ENCODE measurements at places on chromosomes 6 and 20.

GRCh38 chr6:56399250-56399671 is 151.9 kb upstream of the COL21A1 start:
- DNase-seq, result no peak

DNA sequence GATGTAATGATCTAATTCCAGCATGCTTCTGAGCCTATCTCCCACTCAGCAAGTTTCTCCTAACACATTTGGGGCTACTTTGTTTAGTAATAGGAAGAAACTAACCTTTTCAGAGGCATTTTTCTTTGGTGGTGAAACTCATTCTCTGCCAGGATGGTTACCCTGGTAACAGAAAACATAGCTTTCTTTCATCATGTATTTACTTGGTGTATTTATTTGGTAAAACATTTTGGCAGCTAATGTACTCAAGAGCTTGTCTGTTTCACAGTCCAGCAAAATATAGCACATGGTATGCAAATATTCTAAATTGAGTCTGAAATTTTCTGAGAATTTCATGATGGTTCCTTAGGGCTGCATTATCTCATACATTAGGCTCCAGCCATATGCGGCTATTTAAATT is 100.0 kb downstream of the SLC35B3 start:
- no peak for DNase-seq

- DNase-seq, result no peak
Measured at GRCh38 chr20:1206366-1207148, 3.3 kb downstream of the C20orf202 start.

DNA sequence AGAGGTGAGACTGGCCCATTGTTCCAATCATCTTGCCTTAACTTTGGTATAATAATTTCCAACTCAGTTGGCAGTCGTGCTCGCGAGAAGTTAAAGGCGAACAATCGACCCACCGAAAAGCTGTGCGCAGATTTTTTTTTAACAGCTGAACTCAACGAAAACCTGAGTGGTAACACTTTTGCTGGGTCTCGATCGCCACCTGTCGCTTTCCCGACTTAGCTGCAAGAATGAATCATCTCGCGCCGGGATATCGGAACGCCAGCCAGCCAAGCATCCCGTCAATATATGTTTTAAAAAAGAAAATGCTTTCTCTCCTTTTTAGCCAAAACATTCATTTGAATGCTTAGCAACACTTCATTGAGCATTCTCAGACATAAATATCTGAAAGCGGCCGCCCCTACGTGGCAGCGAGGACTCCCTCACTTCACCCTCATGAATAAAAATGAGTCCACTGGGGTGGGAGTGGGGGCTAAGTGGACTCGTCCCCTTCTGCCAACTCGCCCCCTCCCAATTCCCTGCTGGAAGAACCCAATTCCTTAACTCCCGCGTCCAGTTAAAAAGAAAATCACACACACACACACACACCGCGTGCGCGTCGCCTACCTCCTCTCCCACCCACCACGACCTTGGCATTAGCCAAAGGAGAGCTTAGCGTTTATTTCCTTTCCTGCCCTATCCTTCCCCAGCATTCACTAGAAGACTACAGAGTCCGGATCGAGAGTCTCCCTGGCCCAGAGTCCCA is 1.5 kb downstream of the COL12A1 start:
- DNase-seq, result no peak

GRCh38 chr20:43579861-43580793 is 10.6 kb upstream of the IFT52 start:
- DNase-seq, result no peak

- no peak for DNase-seq
Measured at GRCh38 chr6:12233693-12234571, 56.2 kb upstream of the EDN1 start.

DNA sequence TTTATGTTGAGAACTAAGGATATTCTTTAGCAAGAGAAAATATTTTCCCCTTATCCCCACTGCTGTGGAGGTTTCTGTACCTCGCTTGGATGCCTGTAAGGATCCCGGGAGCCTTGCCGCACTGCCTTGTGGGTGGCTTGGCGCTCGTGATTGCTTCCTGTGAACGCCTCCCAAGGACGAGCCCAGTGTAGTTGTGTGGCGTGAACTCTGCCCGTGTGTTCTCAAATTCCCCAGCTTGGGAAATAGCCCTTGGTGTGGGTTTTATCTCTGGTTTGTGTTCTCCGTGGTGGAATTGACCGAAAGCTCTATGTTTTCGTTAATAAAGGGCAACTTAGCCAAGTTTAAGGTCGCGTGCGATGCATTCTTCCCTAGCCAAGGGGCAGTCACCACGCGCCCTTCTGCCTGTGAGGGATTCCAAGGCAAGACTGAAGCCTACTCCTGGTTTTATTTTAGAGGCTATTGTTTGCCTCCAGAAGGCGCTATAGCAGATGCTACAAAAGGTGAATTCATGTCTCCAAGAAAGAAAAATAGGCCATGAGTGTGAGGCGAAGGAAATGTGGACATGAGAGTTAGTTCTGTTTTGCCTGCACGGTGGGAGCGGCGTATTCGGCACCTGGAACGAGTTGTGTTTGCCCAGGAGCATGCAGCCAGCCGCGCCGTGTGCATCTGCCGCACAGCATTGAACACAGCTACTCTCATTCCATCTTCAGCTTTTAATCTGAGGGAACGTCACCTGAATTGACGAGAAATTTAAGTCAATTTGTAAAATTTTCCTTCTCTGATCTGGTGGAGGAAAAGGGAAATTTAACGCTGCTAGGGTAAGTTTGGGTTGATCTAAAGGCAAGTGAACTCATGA is 40.3 kb upstream of the IRF4 start:
- no peak for DNase-seq

DNA sequence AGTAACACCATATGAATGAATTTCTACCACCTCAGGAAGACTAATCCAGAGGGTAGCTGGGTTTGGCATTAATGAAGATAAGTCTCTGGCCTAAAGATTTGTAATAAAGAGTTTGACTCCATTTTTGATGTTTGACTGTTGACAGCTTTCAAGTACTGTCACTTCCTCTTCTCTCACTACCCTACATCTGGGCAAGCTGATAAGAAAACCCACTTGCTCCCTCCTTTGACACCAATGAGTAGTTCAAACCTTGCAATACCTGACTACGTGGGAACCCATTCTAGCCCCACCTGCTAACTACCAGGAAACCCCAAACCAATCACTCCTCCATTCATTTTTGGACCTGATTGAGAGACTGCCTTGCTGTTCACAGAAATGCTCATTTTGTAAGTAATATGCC is 621.5 kb downstream of the TENT5A start:
- no peak for DNase-seq

DNA sequence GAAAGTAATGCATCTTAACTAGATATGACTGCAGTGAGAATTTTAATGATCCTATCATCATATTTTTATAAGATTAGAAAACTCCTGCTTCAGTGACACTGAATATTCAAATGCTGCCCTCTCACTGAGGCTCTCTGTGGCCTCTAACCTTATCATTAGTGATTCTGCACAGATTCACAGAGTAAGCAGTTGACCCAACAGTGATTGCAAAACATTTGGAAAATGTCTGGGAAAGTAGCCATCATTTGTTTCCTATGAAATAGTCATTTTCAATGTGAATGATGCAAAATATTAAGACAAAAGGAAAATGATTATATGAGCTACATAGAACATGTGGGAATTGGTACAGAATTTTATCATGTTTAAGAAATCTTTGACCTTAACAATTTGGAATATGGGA is 210.3 kb downstream of the TBX18 start:
- DNase-seq, result no peak

- DNase-seq, result no peak
Measured at GRCh38 chr20:21357844-21358243, 39.5 kb downstream of the NKX2-4 start.

DNA sequence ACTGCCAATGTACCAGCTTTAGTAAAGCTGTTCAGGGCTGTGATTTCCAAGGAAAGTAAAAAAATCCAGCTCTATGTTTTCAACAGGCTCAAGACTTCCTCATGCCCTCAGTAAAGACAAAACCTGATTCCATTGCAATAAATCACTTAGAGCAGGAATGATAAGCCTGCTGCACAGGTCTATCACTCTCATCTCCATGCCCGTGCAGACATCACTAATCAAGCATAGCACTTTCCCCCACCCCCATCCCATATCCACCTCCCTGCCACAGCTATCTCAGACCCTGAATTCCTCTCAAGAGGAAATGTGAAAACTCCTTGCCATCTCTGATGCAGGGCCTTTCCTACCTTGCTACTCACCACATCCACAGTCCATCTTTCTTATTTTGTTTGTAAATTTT is 554.9 kb downstream of the MAFB start:
- DNase-seq, result no peak

DNA sequence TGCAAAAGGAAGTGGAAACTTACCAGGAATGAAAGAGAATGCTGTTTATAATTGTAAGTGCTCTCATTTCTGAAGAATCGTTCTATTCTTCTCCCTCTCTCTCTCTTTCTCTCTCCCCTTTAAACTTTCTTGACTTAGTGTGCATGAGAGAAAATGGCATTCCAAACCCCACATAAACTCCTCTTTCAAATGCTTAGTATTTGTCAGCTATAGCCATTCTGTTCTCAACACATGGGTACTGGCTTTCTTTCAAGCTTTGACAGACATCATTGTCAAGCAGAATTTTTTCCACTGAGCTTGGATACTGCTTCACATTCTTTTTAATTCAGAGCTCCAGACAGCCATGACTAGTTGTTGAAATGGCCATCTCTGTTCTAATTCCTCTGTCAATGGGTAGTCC is 51.1 kb upstream of the PREP start:
- DNase-seq, result no peak

DNA sequence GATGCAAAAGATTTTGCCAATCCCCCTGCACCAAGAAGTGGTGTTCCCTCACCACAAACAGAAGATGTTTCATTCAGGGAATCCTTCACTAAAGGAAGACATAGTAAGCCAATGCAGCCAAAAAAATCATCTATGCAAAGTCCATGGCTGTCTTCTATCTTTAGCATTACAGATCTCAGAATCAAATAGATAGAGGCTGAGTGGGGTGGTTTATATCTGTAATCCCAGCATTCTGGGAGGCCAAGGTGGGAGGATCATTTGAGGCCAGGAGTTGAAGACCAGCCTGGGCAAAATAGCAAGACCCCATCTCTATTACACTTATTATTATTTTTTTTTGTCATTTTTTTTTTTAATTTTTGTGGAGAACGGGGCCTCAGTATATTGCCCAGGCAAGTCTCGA is 32.9 kb upstream of the ZNF217 start:
- no peak for DNase-seq

GRCh38 chr20:36824142-36824940 is 50.8 kb upstream of the DSN1 start:
- no peak for DNase-seq

DNA sequence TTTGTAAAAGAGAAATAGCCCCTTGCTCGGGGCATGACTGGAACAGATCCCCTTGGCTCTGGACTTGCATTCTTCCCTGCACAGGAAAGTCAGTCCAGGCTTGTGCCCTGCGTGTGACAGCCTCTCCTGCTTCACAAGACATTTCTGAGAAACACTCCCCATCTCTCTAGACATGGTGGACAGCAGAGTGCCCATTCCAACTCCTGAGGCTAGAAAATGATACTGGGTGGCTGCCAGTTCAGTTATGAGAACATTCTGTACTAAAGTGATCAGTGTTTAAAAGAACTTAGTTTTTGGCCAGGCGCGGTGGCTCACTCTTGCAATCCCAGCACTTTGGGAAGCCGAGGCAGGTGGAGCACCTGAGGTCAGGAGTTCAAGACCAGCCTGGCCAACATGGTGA is 41.3 kb downstream of the TGM3 start:
- DNase-seq, result no peak

DNA sequence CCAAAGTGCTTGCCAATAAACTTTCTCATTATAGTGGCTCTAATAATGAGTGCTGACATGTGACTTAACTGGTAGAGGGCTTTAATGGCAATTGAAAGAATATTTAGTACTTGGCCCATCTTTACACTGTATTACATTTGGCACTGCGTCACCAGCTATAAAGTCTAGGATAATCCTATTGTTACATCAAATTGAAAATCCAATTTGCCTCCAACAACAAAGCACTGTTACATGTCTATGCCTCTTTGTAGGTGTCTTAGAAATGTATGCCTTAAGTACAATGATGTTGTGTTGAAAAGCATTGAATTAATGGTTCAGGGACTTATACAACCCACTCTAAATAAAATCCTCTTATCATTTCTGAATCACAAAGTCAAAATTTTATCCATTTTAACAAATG is 420.4 kb upstream of the JAG1 start:
- DNase-seq, result no peak

DNA sequence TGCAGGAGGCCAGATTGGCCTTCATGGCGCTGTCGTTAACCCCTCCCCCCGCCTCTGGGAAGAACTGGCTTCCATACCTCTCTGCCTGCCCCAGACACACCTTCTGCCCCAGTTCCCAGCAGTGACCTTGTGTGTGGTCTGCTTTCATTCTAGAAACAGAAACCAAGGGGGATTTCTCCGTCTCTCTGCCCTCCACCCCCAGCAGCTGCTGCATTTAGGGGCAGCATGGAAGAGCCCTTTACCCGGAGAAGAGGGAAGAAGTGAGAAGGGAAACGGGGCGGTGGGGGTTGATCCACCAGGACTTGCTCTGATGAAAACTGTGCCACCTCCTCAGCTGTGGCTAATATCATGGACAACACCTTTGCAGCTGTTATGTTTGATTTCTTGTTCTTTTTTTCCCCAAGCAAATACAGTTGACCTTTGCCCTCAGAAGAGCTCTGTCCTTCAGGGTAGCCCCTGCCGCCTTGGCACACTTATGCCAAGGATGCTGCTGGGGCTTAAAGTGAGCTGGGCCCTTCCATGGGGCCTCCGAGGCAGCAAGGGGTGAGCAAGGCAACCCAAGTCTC is 6.1 kb downstream of the GLP1R start:
- no peak for DNase-seq

DNA sequence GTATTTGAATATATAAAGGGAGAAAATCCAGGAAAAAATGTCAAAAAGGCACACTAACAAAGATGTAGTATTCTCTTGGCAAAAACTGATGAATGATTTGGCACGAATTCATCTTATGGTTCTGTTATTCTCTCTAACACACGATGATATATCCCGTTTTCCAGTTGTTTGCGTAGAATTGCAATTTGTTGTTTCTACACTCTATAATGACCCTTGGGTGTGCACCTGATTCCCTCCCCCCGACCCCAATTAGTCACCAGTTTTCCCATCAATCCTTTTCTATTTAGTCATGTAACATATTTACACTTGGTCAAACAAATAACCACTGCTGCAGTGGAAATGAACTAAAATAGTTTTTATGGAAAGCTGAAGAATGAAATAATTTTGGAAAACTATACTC is 1.5 kb upstream of the ARID1B start:
- DNase-seq, result no peak

DNA sequence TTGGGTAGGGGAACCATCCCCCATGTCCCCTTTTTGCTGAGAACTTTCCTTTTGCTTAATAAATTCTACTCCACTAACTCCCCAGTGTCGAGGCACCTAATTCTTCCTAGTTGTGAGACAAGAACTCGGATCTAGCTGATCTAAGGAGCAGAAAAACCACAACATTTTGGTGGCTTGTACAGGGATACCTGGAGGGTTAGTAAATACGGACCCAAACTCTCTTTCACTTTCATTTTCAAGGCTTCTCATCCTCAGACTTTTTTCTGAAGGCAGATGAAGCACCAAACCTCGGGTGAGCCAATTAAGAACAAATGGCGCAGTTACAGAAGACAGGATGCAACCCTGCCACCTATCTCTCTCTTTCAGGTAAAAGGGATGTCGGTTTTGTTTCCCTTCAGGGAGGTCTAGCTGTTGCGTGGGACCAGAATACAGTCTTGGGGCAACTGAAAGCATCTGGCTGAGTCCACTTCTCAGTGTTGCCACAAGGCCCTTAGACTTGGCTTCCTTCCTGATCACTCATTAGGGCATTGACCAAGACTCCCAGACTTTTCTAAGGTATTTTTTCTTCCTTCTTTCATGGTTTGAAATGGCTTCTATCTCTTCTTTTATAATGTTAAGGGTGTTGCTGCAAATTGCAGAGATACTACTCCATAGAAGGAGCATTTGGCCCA is 11.1 kb upstream of the HTR1B start:
- no peak for DNase-seq
